Activated CD8-positive, alpha-beta memory T cell treated with anti-CD3 and anti-CD28 coated beads for 1 hour (primary cell): ENCODE measurements at places on chromosomes 3 and 15.

- no peak for DNase-seq
Measured at GRCh38 chr3:174111776-174112175, 714.2 kb downstream of the NLGN1 start.

DNA sequence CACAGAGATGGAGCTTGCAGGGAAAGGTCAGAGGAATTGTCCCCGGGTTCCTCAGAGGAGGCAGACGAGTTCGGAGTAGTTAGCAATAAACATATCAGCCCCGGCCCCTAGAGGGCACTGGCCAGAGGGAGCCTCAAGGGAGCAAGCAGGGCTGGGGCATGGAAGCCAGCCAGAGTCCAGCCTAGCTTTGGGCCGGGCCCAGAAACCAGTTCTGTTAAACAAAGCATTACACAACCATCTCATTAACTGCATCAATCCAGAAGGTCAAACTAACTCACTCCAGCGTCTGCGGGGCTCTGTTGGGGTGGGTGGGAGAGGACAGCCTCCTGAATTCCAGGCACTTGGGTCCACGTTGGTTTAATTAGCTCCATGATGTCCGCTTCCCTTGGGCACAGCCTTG lies 41.0 kb upstream of the IREB2 start:
- DNase-seq = no peak

- DNase-seq = no peak
Measured at GRCh38 chr15:50563756-50564155, 17.3 kb upstream of the USP50 start.

- DNase-seq = peak; percentile 21
Measured at GRCh38 chr15:70535071-70535954, 228.0 kb downstream of the UACA start.

DNA sequence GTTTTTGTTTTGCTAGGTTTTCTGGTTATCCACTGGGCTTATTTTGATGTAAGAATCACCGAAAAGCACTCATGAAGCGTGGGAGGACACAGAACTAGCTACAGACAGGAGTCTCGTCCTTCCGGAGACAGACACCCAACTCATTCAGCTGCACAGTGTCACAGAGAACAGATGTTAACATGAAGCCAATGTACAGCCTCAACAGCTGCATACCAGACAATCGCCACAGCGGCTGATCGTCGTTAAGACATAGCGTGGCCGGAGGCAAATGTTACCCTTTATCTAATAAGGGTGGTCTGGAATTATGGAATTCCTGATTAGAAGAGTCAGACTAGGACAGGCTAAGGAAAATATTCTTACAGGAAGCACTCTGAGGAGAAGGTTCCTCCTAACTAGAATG lies 1.1 kb upstream of the PYGO1 start:
- DNase-seq = no peak
